ENCODE measurements at places on chromosomes 16 and 17.

DNA sequence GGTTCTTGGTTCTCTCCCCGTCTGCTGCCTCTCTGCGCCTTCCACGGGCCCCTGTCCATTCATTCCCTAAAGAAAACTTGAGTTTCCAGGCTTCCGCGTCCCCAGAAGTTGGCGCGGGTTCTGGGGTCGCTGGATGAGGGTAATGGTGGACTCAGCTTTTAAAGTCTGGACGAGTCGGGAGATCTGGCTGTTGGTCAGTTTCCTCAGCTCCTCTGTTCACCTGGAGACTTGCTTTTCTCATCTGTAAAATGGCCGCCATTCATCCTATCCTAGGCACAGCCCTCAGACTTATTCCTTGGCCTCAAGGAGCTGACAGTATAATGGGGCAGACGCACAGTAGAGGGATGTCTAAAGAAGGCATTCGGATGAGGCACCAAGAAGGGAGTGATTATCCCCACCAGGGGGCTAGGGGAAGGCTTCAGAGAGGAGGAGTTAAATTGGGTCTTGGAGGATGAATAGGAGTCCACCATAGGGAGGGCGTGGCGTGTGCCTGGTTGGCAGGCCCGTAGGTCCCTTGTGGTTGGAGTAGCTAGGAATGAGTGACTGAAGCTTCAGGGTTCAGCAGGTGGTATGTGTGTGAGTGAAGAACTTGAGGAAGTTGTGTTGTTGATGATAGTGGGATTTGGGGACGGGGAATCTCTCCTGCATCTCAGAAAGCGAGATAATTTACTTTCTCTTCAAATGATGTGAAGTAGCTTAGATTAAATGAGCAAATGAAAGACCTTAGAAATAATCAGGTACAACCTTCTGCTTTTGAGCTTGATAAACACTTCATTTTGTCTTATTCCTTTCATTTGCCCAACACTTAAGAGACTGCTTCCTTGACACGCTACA lies 652 bp downstream of the VPS35L start:
- DNase-seq = no peak

DNA sequence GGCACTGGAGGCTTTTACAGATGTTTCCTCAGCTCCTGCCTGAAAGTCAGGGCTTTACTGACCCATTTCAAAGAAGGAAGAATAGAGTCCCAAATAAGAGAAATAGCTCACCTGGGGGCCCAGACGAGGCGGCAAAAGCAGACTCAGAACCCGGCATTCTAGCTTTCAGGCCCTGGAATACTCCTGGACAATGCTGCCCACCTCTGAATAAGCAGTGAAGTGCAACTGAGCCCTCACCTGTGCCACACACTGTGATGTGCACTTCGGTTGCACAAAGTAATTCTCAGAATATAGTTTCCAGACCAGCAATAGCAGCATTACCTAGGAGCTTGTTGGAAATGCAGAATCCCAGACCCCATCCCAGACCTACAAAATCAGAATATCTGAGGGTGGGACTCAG lies 54.6 kb downstream of the ZNF423 start:
- DNase-seq = no peak

DNA sequence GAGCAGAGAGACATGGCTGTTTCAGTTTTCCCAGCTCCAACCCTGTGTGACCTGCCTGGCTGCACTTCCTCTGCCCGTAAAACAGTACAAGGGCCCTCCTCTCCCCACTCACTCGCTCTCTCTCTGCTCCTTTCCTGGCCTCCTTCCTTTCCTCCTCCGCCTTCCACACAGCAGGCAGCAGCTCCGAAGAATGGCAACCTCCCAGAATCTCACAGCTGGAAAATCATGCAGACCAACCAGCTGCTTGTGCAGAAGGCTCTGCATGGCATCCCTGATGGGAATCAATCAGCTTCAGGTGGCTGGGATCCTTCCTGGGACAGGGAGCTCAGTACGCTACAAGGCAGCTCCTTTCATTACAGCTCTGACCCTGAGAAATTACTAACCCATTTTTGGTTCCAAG lies 27.4 kb downstream of the TMEM132E start:
- no peak for DNase-seq

- no peak for DNase-seq
Observed at GRCh38 chr17:8382052-8382879, 727 bp downstream of the RPL26 start.

- DNase-seq = no peak
Observed at GRCh38 chr16:81650982-81651562, 128.0 kb upstream of the PLCG2 start.

DNA sequence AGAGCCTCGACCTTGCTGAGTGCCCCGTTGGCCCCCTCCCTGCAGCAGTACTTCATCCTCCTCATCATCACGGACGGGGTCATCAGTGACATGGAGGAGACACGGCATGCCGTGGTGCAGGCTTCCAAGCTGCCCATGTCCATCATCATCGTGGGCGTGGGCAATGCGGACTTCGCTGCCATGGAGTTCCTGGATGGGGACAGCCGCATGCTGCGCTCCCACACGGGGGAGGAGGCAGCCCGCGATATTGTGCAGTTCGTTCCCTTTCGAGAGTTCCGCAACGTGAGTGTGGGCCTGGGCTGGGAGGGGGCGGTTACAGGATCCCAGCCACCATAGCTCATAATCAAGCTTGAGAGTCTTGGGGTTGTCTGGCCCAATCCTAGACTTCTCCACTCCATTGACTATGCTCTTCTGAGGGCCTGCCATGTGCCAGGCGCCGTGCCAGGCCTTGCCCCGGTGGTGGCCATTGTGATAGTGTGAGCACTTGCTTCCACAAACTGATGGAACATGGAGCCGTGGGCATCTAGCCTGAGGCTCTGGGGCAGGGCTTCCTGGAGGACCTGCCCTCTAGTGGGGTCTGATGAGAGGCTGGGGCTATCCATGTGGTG lies 39.7 kb downstream of the PSME3IP1 start:
- DNase-seq = no peak

GRCh38 chr16:11354407-11354732 lies 9.1 kb downstream of the RMI2 start:
- DNase-seq = no peak

DNA sequence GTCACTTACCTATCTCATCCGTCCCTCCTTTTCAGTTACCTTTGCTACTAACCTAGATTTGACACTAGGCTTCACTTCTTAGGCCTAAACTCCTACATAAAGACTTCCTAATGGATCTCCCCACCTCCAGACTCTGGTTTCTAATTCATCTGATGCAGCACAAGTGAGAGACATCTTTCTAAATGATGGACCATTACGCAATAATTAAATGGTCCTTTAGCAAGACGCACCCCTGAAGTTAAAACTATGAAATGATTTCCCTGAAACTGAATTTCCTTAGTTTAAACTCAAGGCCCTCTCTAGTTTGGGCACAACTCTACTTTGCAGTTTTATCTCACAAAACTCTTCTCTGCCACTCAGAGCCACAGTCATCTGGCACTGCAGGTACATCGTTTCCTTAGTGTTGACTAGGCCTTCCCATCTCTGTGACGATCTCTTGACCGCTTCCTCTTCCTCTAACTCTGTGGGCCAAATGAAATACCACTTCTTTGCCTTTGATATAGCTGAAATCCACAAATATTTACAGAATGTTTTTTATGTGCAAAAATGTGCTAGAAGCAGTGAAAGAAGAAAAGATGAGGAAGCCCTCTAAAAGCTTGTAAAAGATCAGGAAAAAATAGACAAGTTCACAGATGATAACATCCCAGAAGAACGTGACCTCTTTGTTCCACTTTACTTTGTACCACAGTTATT lies 3.3 kb downstream of the SYNRG start:
- DNase-seq = no peak

DNA sequence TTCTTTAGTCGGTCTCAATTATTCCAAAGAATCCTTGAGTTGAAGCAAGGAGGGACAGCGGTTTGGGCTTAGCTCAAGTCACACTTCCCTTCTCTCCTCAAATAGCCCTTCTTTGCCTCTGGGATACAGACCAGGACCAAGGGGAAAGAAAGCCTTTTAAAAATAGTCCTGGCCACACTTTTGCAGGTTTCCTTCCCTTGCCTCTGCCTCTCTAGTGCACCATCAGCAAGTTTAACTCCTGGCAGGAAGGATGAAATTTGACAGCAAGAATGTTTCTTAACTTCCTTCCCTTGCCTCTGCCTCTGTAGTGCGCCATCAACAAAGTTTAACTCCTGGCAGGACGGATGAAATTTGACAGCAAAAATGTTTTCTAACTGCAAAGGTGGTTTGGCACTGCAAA lies 7.2 kb upstream of the G6PC1 start:
- DNase-seq = no peak

- DNase-seq = no peak
Observed at GRCh38 chr17:3039736-3040135, 23.7 kb downstream of the OR1D5 start.

GRCh38 chr17:77286391-77286640 lies 145.5 kb downstream of the SEC14L1 start:
- DNase-seq = no peak

DNA sequence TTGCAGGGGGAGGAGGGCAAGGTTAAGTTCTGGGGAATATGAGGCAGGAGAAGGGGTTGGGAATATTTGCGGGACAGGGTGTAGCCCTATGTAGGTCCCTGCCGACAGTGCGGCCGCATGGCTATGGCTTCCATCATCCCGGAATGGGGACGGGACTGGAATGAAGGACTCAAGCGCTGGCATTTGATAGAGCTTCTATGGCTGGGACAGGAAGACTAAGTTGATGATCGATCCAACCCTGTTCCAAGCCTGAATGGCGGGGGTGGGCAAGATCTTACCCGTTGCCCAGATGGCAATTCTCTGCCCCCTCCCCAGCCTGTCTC lies 47.1 kb downstream of the SRCIN1 start:
- DNase-seq = no peak

- DNase-seq = no peak
Observed at GRCh38 chr17:78390241-78391050, 12.0 kb downstream of the PGS1 start.

GRCh38 chr16:64947651-64948050 lies 174.2 kb downstream of the CDH11 start:
- DNase-seq = no peak

DNA sequence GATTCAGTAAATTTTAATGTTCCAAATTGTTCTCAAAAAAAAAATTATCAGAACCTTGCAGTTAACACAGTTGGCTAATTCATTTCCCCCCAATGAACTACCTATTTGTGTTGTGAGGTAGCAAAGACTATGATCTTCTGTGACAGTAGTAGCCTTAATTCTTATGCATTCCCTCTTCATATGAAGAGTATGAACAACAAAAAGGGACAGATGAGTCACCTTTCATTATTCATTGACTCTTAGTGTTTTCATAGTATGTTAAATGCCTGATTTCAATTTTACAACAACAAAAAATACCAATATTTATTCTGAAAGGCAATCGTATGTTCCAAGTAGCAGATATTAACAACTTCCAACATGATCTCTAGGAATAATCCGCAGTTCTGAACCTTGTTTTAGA lies 3.6 kb upstream of the SLFN11 start:
- DNase-seq = no peak

DNA sequence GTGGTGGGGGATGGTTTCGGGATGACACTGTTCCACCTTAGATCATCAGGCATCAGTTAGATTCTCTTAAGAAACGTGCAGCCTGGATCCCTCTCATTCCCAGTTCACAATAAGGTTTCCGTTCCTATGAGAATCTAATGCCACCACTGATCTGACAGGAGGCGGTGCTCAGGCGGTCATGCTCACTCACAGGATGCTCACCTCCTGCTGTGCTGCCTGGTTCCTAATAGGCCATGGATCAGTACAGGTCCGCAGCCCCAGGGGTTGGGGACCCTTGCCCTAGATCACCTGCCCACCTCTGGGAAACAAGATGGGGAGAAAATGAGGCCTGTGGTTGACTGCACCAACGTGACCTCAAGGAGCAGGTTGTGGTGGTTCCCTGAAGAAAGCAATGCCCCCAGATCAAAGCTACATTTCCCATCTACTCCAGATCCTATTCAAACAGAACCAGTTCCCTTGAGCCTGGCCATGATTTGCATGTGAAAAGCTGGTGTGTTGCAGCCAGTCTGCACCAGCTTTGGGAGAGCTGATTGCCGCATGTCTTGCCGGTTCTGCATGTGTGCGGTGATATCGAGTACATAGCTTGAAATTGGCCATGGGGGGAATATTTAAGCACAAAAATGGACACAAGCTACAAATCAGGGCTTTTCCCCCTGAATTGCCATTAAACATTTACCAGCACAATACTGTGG lies 183.2 kb upstream of the HSBP1 start:
- no peak for DNase-seq

GRCh38 chr17:9894231-9894630 lies 10.8 kb downstream of the RCVRN start:
- DNase-seq = no peak

- DNase-seq = no peak
Observed at GRCh38 chr17:77332981-77333685, 192.4 kb downstream of the SEC14L1 start.

GRCh38 chr17:6623941-6624340 lies 16.6 kb downstream of the KIAA0753 start:
- no peak for DNase-seq

GRCh38 chr17:81393684-81394376 lies 1.4 kb upstream of the BAHCC1 start:
- DNase-seq = peak; percentile 100

- no peak for DNase-seq
Observed at GRCh38 chr17:71011391-71011790, 842.1 kb downstream of the KCNJ2 start.

DNA sequence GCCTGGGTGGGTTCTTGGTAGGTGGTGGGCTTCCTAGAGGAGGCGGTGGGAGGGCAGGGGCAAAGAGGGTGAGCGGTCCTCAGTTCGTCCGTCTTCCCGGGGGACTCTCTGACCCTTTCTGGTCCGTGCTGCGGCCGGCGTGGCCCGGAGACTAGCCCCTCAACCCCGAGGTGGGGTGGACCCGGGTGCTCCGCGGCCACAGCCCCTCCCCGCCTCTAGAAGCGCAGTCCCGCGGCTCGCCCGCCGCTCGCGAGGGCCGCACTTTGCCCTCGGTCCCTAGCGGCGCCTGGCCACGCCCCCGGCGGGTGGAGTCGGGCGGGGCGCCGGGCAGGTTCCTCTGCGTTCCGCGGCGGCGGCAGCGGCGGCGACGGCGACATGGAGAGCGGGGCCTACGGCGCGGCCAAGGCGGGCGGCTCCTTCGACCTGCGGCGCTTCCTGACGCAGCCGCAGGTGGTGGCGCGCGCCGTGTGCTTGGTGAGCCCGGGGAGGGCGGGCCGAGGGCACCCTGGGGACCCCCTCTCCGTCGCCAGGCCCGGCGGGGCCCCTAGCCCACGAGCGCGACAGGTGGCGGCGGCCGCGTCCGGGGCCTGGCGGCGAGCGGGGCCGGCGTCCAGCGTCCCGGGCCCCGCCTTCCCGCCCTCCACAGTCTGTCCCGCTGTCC lies at the start of gene SYNGR2:
SYNGR2 (plus strand) TSS at position 340 of the 661 bp plus-strand sequence; CDS start at position 376, 36 bp downstream.
- peak; percentile 96 for DNase-seq

DNA sequence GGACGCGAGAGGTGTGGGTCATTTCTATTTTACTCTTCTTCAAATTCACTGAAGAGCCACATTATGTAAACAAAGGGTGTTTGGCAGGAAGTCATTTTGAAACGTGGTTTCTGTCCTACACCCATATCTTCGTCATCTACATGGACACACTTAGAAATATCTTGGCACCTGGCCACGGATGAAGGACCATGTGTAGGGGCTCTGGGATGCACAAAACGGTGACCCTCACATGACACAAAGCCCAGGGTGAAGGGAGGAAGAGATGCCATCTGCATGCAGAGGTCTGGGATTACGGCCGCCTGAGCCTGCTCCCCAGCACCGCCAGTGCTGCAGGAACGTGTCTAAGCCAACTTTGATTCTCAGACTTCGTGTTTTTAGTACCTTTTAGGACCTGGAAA lies 130.2 kb upstream of the CHMP6 start:
- no peak for DNase-seq

GRCh38 chr17:40450175-40450574 lies 6.9 kb downstream of the IGFBP4 start:
- no peak for DNase-seq

GRCh38 chr17:37284191-37284590 lies 91.6 kb upstream of the C17orf78 start:
- no peak for DNase-seq

GRCh38 chr16:19295393-19295792 lies 9.9 kb downstream of the CLEC19A start:
- DNase-seq = no peak
